ENCODE measurements at places on chromosomes 12 and 14. TPM values are rescaled to one million over a fixed set of nuclear protein-coding genes. Genes with fewer than 3 reads are reported as not detected.

DNA sequence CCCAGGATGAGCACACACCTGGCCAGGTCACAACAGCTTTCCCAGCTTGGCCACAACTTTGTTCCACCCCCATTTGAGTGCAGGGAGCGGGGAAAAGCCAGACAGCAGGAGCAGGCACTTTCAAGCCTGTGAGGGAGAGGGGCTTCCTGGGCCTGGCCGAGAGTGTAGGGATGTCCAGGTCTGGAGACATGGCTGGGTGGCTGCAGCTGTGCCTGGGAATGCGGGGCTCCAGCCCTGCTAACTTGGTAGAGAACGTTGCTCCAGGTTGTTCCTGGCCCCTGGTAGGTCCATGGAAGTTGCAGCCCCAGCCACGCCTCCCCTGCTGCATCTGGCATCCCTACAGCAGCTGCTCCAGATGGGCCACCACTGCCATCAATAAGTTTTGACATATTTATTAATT lies 738.5 kb downstream of the SLC6A15 start:
- DNase-seq = no peak

GRCh38 chr12:77166696-77167095 lies 101.3 kb upstream of the E2F7 start:
- no peak for DNase-seq

Gene PPFIA2
- 1.4 TPM for total RNA-seq

GRCh38 chr12:31120392-31121008 lies 46.8 kb downstream of the DDX11 start:
- DNase-seq = peak; percentile 31

Gene CLEC4D
- total RNA-seq = 0.19 TPM

- no peak for DNase-seq
Measured at GRCh38 chr14:34124585-34124984, 173.7 kb upstream of the EGLN3 start.

Gene AMHR2
- total RNA-seq = 0.34 TPM

- DNase-seq = no peak
Measured at GRCh38 chr14:100104006-100104352, 38.8 kb downstream of the EVL start.

Measured in neural progenitor cell (in vitro differentiated cells).